NCI-H1105 treated with DMSO at 0.1 percent for 48 hours (cell line): ENCODE measurements at places on chromosomes 7 and 10.

DNA sequence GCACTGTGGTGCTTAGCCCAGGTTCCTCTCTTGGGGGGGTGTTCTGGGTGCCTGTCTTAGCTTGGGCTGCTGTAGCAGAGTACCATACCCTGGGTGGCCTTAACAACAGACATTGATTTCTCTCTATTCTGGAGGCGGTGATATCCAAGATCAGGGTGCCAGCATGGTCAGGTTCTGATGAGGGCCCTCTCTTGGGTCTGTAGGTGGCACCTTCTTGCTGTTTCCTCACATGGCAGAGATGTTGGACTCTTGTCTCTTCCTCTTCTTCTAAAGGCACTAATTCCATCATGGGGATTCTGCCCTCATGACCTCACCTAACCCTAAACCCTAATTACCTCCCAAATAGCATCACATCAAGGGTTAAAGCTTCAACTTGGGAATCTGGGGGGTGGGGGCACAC, 19.9 kb upstream of the CRHR2 start:
- no peak for DNase-seq

- DNase-seq, result peak; percentile 26
These were observed 562.0 kb upstream of the SEMA3D start for GRCh38 chr7:85748861-85749260.

DNA sequence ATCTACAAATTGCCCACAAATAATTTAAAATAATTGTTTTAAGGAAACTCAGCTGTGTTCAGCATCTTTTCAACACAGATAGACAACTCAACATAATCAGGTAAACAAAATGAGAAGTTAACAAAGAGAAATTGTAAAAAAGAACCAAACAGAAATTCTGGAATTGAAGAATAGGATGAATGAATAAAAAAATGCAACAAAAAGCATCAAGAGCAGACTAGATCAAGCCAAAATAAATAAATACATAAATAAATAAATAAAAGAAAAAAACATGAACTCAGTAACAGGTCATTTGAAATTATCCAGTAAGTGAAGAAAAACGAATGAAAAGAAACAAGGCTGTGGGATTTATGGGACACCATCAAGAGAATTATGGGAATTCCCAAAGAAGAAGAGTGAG, 94.0 kb upstream of the CDK6 start:
- DNase-seq, result no peak

DNA sequence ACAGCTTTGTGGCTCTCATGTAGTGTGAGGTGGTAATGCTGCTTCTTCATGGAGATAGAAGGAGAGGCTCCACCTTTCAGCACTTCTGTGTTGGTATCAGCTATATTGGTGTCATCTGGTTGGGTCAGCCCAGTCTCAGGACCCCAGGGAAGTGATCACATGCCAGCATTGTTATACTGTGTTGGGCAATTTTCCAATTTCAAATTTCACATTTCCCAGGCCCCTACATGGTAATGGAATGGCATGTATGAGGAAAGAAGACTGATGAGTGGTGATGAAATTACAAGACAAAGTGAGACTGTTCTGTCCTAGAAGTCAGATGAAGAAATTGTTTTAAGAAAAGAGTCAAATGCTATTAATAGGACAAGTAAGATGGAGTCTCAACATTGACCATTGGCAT, 3.7 kb upstream of the AKR1C3 start:
- DNase-seq, result no peak

GRCh38 chr10:113681533-113682470, 2.1 kb downstream of the CASP7 start:
- no peak for DNase-seq

- DNase-seq, result no peak
These were observed 187.6 kb downstream of the PFKFB3 start for GRCh38 chr10:6390213-6390845.

DNA sequence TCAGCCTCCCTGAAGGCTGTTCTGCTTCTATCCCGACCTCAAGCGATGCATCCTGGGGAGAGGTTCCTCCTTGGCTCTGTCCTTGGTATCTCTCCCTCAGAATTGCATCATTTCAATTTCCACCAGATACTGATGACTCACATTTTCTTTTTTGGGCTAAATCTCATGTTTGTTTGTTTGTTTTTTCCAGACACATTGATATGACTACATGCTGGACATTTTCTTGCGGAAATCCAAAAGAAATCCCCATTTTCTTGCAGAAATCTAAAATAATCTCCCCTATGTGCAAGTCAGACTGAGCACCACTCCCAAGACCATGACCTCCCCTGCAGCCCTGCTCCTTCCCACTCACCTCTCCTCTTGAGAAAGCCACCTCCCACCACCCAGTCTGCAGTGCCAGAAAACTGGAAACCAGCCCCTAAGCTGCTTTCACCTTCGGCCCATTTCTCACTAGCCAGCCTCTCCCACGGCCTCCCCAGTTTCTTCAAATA, 260.2 kb upstream of the PRKCQ start:
- no peak for DNase-seq

GRCh38 chr7:132349075-132349474, 227.2 kb downstream of the PLXNA4 start:
- no peak for DNase-seq
